Spinal cord (tissue), 10 donors: ENCODE measurements at places on chromosomes 2 and 18. TPM values are rescaled to one million over a fixed set of nuclear protein-coding genes. Genes with fewer than 3 reads are reported as not detected.

OSR1 gene
- 24.8 TPM for total RNA-seq

DNAJC5G gene
- 0.50 TPM for total RNA-seq

NEB gene
- total RNA-seq, result 8.5 TPM

DNER gene
- 56.5 TPM for total RNA-seq

- DNase-seq, result peak; percentile 80
Observed at GRCh38 chr18:8264861-8265411, 344.3 kb upstream of the RAB12 start.

PPP1R1C gene
- 9.8 TPM for total RNA-seq

- no peak for DNase-seq
Observed at GRCh38 chr2:174573621-174574081, 24.0 kb downstream of the WIPF1 start.

DNA sequence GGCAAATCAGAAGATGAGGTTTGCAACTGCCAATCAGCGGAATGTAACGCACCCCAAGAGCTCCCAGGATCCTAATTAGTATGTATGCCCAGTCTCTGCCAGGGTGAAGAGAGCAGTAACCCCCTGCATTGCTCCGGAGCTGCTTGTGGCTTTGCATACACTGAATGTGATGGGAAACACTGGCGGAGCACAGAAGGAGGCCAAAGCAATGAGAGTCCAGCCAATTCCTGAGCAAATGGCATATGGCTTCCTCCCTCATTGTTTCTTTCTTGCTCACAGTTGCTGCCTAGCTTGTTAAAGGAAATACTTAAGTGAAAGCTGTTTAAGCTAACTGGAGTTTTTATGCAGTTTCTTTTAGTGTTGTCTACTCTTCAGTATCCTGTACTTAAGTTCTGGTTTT is 343.5 kb upstream of the NT5C1B start:
- DNase-seq, result peak; percentile 19

- no peak for DNase-seq
Observed at GRCh38 chr2:41970988-41971660, 76.7 kb upstream of the PKDCC start.

DNA sequence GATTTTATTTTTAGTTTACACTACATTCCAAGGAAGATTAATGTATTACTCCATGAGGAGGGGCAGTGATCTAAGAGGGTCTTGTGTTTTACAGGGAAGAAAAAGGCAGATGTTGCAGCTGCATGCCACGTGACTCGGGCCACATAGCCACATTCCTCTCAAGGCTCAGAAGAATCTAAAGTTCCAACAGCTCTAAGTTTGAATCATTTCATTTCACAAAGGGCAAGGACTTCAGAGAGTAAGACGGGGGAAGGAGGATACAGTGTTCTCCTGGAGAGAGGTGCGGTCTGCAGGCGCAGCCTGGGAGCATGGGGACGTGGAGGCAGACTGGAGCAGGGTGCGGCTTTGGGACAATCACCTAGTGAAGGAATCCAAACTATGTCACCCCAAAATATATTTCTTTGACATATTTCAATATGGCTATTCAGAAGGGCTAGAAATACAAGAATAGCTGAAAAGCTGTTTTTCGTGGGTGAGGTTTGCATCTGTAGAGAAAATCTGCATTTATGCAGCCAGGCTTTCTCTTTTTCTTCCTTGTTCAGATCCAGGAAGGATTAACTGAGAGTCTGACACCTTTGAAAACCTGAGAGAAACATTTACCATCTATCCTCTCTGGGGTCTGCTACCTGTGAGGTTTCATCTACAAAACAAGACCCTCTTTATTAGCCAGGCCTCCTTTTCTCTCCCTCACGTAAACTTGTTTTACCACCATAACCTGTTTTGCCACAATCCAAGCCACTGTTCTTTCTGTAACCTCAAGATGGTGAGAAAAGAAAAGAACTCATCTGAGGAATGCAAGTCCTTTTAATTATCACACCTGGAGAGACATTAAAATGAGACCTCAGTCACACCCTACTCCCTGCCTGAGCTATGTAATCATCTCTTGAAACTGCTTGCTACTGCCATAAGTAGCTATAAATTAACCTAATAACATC is 165.1 kb upstream of the NDUFV2 start:
- no peak for DNase-seq

- no peak for DNase-seq
Observed at GRCh38 chr2:177964892-177965291, 107.7 kb downstream of the PDE11A start.

DNA sequence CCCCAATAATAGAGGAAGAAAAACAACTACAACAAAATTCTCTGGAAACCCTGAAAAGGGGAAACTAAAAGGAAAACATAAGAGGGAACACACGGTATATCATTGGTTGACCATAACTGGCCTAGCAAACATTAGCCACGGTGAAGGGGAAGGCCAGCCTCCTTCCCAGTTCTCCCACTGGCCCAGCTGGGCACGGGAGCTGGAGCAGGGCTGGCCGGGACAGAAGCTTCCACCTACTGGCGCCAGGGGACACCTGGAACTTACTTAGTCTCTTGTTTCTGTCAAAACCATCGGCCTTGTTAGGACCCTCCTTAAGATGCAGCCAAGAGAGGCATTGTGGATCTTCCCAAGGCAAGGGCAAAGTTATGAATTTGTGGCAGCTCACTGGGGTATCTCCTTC is 56.1 kb upstream of the DLGAP1 start:
- DNase-seq, result no peak

GRCh38 chr2:196453613-196454047 is 185.9 kb upstream of the CCDC150 start:
- no peak for DNase-seq

CSRNP3 gene
- total RNA-seq, result 32.7 TPM
